ENCODE measurements at places on chromosomes 11 and 22.
A peak's percentile ranks its signal among the peaks of the same experiment; 100 is the strongest.

- no peak for DNase-seq
Measured at GRCh38 chr22:20940186-20940651, 23.0 kb downstream of the CRKL start.

DNA sequence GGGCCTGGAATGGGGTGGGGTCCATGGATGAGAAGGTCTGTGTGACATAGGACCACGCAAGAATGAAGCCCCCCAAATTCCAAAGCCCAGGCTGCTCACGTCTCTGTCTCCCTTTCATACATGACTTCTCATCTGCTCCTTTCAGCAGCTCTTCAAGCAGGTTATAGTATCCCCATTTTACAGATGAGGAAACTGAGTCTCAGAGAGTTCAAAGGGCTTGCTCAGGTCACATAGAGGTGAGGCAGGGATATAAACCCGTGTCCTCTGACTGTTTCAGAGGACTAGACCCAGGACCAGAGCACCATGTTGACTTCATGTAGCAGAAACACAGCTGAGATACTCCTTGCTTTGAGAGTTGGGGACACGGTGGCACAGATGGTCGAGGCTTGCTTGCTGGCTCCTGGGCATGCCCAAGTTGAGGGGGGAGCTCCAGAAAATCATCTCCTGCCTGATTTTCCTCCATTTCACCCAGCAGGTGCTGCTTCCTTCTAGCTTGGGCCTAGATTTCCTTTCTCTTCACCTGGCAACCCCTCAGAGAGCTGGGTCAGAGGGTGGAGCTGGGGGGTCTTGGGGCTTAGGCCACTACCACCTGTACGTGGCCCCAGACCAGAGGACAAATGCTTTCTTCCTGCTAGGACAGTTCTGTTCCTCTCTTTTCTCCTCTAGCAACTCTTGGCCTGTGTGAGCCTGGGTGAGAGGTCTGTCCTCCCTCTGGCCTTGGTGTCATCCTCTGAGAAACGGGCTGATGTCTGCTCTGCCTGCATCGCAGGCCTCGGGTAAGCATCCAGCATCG, 24.1 kb upstream of the THY1 start:
- DNase-seq: no peak

GRCh38 chr11:57530215-57530595, 349 bp downstream of the TIMM10 start:
- no peak for DNase-seq

GRCh38 chr11:84193706-84194105, 907.5 kb upstream of the CCDC90B start:
- no peak for DNase-seq

- no peak for DNase-seq
Measured at GRCh38 chr11:113998574-113998973, 23.7 kb downstream of the HTR3A start.

- DNase-seq: peak; percentile 96
Measured at GRCh38 chr11:16857186-16857585, 118.7 kb downstream of the C11orf58 start.

DNA sequence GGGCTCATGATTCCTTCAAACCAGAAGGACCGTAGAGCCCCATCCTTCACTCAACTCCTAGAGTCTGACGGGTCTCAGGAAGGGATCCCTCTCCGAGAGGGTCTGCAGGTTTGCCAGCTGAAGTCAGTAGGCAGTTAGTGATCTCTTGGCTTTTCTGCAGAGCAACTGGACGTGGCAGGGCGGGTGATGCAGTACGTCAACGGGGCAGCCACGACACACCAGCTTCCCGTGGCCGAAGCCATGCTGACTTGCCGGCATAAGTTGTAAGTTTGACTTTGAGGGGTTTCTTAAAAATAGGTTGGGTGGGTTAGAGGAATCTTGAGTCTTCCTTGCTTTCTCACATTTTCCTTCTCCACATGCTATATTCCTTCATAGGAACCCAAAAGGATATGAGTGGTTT, 33.3 kb upstream of the RAB1B start:
- no peak for DNase-seq

GRCh38 chr22:49148895-49149418, 678.7 kb downstream of the BRD1 start:
- DNase-seq: no peak

DNA sequence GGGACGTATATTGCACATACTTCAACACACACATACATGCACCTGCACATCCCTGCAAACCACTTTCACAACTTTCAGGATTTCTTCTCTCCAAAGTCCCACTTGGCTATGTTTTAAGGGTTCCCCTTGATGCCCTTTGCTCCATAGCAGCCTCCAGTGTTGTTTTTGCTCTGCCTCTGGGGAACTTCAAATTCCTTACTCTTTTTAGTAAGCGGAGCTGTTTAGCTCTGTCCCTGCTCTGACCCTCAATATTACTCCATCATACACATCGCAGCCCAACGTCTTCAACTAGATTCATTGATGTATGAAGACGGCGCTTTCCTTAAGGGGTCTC, 18.3 kb downstream of the PRR5L start:
- DNase-seq: no peak

DNA sequence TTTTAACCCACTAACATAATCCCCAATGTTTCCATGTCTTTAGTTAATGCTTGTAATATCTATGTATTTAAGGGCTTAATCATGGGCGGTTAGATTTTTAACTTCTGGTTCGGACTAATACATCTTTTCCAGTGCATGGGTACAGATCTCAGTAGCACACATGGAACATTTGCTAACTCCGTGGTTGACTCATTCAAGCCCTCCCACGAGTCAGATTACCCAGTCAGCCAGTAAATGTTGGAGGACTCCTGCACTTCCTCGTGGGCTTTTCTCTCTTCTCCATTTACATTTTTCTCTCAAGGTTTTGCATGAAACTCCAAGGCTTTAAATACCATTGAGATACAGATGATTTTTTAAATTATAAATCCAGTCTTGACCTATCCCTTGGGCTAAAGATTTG, 313.9 kb downstream of the ST3GAL4 start:
- no peak for DNase-seq

GRCh38 chr11:6476571-6476970, 2.8 kb upstream of the TRIM3 start:
- no peak for DNase-seq

GRCh38 chr11:10498426-10499250, 42.3 kb downstream of the RNF141 start:
- no peak for DNase-seq

DNA sequence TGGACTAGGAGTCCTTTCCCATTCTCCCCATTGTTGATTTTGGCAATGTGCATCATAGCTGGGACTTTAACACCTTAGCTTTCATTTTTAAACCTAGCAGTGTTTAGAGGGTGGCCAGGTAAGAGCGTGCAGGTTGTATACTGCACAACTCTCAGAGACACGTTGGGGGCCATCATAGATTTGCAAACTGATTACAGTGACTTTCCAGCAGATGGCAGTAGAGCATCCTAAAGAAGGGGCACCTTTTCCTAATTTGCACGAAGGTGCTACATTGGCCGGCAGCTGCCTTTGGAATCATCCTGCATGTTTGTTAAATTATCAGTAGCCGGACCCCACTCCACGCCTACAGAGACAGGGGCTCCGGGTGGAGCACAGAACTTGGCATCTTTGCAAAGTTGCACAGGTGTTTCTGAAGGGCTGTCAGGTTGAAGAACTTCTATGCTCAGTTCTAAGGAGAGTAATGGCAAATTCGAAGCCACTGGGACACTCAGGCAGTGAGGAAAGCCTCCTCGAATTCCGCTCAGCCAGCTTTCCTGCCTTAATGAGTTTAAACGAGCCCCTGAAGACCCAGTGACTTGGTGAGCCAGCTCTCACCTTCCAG, 7.7 kb downstream of the LHFPL7 start:
- DNase-seq: peak; percentile 77

DNA sequence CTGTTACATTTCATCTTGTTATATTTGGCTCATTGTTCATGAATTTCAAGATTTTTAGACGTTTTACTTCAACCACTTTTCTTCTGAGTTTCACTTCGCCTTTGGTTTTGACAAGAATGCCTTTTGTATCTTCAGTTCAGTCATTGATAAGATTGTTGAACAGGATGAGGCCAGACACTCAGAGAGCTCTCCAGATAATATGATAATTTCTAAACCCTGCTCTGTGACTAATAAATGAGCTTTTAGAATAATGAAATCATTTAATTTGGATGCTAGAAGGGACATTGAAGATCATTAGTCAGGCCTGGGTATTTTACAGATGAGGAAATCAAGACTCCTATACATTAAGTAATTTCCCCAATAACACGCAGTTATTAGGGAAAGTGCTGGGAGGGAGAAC, 37.2 kb upstream of the GRAMD1B start:
- DNase-seq: no peak

DNA sequence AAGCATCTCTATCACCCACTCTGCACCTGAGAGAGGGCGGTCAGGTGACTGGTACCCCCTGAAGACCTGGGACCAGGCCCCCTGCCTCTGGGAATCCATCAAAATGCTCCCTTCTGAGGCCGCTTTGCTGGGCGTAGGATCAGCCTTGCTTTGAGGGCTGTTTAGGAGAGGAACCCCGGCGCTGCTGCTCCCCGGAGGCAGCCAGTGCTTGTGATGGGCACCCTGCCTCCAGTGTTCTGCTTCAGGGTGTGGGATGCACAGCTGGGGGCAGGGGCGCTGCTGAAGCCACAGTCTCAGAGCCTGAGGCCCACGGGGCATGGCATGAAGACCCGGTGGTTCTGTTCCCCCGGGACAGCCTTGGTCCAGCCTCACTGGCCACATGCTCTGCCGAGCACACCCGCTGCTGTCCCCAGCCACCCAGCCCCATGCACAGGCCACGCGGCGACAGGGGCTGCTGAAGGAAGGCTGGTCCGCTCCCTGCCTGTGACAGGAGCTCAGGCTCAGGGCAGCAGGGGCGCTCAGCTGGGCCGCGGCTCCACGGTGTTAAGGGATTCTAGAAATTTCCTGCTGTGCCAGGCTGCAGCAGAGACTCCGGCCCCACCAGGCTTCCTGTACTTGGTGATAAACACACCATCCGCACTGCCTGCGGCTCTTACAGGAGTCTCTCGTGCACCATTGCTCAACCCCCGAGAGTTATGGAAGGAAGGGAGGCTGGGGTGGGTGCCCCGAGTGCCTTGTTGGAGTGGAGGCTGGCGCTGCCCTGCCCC, 91.0 kb downstream of the KCNQ1 start:
- peak; percentile 36 for DNase-seq

DNA sequence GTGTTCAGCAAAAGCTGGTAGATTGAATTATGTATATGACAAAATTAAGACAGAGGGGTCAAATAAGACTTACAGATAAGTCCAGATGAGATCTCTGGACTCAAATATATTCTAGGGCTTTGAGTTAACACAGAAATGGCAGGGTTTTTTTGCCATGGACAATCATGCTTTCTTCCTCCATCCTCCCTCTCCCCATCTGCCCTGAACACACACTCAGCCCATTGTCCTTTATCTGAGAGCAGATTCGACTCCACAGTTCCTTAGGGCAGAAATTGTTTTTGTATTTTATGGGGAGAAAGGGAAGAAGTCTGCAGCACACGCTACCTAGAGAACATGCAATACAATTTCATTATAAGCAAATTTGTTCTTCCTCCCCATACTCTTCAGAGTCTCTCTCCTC, 86.8 kb downstream of the SLC1A2 start:
- DNase-seq: no peak

DNA sequence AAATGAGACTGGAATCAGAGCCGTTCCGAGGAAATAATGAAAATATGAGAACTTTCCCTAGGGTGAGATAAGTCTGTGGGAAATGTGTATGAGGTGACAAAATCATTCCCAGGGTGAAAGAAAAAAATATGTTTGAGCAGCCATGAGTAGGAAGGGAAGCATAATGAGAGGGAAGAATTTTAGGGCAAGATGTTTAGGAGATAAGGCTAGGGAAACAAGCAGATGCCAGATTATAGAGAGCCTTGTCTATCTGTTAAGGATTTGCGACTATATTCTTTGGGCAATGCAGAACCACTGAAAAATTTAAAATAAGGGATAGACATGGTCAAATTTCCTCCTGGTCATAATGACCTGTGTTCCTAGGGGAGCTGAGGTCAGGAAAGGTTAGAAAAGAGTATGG, 54.4 kb downstream of the STIM1 start:
- no peak for DNase-seq

- no peak for DNase-seq
Measured at GRCh38 chr11:78050964-78051831, 12.5 kb upstream of the THRSP start.

DNA sequence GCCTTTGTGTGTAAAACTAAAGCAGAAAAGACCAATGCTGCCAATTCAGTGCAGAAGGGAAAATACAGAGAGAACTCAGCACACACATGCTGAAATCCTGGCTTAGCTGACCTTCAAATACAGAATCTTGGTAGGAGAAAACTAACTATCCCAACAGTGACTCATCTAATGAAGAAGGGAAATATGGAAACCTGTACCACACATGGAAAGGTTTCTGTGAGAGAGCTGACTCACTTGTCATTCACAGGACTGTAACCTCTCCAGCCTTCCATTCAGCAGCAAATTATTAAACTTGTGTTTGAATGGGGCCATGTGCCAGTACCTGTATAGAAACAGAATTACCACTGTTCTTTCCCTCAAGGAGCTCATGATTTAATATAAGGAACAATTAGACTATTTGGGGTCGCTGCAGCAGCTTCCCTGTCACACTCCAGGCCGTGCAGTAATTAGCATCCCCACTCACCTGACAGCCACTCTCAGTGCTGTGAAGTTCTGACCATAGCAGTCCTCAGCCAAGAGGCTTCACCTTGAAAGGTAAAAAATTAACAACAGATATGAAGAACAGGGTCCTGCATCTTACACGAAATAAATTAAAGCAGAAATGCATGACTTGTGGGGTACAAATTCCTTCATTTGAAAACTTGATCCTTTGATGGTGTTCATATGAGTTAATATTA, 53.9 kb downstream of the MSANTD4 start:
- DNase-seq: no peak

GRCh38 chr11:20097319-20098221, 62.7 kb downstream of the DBX1 start:
- DNase-seq: no peak

- DNase-seq: no peak
Measured at GRCh38 chr11:74559934-74560309, 32.5 kb upstream of the POLD3 start.

DNA sequence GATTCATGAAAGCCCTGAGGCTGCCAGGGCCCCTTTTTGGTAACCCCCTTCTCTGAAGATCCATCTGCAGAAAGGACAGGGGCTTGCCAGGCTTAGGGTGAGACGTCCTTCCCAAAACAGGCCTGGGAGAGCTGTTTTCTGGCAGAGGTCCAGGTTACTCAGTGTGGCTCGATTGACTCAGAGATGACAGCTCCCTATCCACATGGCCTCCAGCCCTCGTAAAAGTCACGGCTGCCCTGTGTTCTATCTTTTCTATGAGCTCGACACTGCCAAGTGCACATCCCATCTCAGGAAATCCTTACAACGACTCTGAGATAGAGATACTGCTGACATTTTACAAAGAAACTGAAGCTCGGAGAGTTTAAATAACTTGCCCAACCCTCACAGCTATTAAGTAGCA, 20.4 kb downstream of the ADAMTS8 start:
- no peak for DNase-seq

Measured in hematopoietic multipotent progenitor cell treated with erythropoietin and hydrocortisone succinate and interleukin-3 and kit ligand, for 6 days (in vitro differentiated cells).